ENCODE measurements at places on chromosomes 13 and 19.

- DNase-seq: no peak
Observed at GRCh38 chr19:38162632-38163031, 61.4 kb downstream of the DPF1 start.

DNA sequence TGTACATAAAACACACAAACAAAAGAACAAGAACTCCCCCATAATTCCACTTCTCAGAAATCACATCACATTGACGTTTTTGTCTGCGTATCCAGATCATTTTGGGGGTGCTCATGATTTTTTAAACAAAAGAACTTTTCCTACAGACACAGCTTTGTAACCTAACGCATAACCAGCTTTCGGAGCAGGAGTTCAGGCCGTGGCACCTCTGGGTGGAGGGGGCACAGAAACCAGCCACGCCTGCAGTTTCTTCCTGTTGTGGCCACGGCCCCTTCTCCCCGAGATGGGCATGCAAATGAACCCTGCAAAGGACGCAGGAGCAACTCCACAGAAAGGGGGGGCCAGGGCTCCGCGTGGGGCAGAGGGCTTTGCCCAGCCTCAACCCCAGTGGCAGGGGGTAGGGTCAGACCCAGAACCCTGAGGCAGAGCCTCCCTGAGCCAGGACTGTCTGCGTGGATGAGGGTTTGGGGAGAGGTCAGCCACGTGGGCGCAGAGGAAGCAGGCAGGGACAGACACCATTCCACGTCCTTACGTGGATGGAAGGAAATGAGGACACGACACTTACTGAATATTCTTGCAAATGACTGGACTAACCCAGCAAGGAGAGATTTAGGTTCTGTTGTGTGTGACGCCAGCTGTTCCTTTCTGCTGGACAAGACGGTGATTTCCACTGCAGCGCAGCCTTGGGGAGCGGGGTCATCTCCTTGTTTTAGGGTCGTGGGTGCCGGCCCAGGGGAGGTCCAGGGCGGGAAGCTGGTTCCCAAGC, 64.4 kb downstream of the RASA3 start:
- no peak for DNase-seq

DNA sequence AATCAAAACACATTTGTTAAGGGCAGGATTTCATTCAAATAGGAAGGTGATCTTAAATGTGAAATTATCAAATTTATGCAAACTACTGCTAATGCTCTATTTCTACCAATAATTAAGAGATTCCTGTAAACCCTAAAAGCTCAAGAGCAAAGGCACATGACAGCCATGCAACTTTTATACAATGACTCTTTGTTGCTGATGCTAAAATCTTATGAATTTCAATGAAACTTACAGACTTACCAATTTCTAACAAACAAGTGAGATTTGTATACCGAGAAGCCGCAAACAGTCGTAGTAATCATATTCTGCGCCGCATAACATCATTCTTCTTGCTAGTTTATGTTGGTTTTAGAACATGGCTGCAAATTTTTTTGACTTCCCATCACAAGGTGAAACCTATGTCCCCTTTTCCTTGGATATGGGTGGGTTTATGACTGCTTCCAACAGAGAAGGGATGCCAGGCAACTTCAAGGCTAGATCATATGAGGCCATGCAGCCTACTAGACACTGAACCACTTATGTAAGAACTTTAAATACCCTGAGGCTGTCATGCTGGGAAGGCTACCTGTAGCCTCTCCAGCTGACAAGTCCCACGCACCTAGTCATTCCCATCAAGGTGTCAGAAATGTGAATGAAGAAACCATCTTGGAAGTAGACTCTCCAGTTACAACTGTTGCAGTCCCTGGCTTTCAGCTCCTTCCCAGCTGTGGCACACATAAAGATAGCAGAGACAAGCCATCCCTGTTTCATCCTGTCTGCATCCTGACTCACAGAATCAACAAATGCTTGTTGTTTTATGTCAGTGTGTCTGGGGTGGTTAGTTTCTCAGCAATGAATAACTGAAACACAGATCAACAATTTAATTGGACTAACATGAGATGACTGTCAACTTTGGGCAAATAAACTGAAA, 42.0 kb downstream of the LNX2 start:
- no peak for DNase-seq

GRCh38 chr13:30871588-30872275, 34.3 kb upstream of the MEDAG start:
- no peak for DNase-seq

- no peak for DNase-seq
Observed at GRCh38 chr19:46731584-46731983, 14.3 kb upstream of the FKRP start.

Measured in renal cortex interstitium (tissue), 15 donors.